ENCODE measurements at places on chromosomes 12 and 14.

DNA sequence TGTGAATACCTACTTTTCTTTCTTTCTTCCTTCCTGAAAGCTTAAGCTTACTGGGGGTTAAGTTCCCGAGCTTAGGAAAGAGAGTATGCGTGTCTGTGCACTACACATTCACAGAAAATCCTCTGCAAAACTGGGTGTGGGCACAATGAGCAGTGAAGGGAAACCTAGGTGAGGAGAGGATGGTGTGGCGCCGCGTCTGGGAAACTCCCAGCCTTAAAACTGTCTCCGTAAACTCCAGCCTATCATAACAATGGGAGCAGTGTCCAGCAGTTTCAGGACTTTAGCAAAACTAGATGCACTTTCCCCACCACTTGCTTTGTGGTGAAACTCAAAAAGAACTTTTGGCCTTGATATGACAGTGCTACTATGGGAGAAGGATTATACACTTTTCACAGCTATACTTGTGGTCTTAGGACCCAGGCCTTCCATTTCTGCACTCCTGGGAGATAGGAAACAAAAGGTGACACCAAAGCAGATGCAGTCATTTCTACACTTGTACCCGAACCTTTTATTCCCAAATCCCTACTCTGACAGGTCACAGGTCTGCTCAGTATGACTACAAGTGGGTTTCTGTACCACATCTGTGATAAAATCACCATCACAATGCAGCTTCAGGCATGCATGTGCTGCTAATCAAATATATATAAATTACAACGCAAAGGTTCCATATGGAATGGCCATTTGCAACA, 10.4 kb downstream of the AKAP5 start:
- no peak for DNase-seq

DNA sequence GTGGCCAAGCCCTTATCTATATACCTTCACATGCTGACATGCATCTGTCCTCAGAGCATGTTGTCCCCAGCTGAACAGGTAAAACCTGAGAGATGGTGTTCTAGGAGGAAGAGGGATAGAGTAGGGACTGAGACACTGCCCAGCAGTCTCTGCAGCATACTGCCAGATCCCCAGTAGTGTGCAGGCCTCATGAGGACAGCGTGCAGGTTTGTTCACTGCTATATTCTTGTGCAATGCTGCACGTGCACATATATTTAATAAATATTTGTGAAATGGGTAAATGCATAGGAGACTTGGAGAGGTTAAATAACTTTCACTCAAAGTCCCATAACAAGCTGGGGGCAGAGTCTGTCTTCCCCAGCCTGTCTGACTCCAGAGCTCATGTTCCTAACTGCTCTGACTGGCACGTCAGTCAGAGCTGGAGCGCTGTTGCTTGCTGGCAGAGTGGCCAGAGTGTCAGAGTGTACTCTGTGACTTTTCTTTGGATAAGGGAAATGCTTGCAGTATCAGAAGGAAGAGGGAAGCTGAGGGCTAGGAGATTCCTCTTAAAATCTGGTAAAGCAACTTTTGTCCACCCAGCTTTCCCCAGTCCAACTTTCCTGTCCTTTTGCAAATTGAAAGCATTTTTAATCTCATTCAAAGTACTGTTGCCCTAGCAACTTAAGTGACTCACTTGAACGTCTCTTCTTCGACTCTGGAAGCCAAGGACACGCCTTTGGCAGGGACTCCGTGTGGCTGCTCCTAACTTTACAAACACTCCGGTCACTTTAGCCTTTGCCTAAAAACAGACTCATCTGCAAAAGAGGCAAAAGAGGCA, 14.9 kb upstream of the POLR3B start:
- peak; percentile 83 for DNase-seq

DNA sequence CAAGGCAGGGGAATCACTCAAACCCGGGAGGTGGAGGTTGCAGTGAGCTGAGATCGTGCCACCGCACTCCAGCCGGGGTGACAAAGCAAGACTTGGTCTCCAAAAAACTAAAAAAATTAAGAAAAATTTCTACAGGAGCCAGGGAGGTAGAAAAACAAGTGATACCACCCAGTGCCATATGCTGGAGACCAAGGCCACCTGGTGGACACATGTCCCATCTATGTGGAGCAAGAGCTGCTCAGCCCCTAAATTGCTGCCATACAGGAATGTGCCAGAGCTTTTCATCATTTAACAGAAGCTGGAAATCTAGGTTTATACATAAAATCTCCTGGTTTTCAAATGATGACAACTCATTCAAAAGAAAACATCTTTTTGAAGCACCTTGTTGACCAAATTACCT, 61.4 kb upstream of the ELK3 start:
- DNase-seq, result no peak

GRCh38 chr12:91059211-91059610, 1.4 kb upstream of the KERA start:
- no peak for DNase-seq

DNA sequence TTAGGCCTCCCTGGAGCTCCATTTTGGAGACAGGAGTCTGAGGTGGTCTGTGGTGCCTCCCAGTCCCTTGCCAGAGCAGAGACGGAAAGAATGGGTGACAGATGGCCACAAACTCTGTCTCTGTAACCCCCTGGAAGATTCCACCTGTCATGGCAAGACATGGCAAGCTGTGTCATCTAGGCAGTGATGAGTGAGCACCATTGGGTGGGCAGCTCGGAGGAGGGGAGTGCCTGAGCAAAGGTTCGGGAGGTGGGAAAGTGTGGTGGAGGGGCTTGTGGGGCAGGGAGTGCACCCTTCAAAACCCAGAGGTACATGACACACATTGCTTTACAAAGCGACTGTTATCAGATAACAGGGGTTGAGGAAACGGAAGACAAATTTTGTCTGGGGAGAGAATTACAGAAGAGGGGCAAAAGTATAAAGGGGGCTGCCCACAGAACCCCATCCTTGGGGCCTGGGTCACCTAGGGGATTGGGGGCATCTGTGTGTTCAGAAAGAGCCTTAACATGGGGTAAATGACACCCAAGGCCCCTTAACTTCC, 3.5 kb downstream of the RIN3 start:
- no peak for DNase-seq
